8988T (cell line): ENCODE measurements at places on chromosomes 1 and 21.

DNA sequence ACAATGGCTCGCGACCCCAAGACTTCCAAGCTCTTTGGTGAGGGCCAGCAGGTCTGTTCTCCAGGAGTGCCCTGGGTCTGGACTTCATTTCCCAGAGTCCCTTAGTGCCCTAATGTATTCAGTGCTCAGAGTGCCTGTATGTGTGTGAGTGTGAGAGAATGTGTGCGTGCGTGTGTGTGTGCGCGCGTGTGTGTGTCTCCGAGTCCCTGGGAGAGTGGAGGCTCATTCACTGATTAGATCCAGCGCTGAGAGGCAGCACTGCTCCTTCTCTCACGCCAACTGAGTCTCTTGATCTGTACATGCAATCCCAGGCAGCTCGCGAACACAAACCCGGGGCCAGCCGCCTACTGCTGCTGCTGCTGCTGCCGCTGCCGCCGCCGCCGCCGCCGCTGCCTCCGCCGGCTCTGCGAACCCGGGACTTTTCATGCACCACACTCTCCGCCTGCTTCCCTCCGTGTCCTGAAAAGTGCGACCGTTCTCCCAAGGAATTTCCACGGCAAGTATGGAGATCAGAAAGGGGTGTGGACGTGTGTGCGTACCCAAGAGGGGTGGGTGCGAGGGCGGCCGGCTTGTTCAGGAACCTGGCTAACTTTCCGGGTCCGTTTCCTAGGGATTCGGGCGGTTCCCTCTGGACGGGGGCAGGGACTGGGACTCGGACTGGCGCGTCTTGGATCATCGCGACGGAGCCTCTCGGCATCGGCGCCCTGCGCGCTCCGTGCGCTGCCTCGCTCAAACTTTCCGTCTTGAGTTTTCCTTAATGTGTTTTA is at the start of gene RNF220:
Gene RNF220, plus strand, starts transcription at position 225 of the 767 bp plus-strand sequence.
- DNase-seq, result peak; percentile 48

DNA sequence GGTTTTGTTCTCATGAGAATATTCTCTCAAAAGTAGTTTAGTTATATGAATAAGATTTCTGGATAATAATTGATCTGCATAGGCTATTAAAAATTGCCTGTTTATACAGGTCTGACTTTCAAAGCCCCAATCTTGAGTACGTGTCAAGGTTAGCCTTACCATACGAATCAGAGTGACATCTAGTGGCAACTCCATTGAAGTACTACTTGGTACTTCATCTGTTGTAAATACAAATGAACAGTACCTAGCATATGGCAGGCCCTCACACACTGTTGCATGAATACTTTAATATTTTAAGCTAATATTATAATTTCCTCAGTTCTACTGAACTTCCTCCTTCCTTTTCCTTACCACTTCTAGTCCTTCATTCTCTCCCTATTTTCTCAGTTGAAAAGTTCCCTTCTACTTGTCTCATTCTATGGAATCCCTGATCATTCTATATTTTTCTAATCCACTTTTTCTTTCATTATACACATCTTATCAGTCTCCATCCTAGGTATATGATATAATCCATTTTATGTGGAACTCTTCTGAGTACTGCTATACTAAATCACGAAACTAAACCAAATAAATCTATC is 101.2 kb downstream of the AKT3 start:
- DNase-seq, result peak; percentile 24

DNA sequence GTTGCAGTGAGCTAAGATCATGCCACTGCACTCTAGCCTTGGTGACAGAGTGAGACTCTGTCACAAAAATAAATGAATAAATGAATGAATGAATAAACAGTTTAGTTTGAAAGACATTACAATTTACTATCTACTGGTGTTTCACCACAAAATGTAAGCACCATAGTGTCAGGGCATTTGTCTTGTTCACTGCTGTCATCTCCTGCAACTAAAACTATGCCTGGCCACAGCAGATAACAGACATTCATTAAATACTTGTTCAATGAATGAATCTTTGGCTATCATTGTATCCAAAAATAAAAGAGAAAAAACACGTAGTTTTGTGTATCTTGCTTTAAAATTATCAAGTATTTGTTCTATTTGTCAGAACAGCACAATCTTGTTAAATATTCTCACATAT is 32.5 kb downstream of the SASS6 start:
- no peak for DNase-seq

GRCh38 chr1:114167226-114167625 is 13.6 kb upstream of the SYT6 start:
- no peak for DNase-seq

DNA sequence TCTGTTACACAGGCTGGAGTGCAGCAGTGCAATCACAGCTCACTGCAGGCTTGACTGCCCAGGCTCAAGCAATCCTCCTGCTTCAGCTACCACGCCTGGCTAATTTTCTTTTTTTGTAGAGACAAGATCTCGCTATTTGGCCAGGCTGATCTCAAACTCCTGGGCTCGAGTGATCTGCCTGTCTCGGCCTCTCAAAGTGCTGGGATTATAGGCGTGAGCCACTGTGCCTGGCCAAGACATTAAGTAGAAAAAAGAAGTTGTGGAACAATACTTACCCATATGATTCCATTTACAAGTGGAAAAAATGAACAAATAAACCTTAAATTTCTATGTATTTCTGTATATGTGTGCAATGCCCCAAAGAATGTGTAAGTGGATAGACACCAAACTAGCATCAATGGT is 30.3 kb upstream of the ID3 start:
- no peak for DNase-seq

GRCh38 chr21:41367301-41367944 is 5.6 kb downstream of the MX2 start:
- no peak for DNase-seq

GRCh38 chr1:12536023-12536639 is 81.9 kb downstream of the DHRS3 start:
- no peak for DNase-seq

DNA sequence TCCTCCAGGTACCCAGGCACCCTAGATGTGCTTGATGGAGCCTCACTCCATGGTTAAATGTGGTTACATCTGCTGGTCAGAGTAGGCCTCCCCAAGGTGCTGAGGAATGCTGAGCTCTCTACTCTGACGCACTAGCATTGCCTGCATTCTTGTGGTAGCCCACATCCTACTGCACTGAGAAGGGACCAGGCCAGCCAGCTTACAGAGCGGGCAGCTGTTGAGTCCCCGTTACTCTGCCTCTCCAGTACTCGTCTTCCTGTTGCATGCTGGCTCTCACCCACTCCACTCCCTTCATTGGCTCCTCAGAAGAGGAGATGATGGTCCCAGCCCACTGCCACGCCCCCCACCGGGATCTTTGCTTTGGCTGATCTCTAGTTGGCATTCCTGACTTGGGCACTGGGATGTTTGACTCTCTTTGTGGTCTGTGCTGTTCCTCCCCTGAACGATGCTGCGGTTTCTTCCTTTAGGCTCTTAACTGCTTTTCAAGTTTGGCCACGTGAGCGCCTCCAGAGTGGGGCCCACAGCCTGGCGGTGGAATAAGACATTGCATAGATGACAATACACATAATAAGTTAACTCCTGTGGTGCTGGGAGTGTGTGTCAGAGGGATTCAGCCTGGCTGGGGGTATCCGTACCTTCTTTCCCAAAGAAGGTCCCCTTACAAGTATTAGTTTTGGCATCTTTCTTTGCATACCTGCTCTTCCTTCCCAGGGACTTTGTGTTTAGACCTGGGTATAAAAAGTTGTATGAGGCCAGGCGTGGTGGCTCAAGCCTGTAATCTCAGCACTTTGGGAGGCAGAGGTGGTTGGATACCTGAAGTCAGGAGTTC is 18.6 kb downstream of the AZIN2 start:
- peak; percentile 41 for DNase-seq

GRCh38 chr1:54315099-54315498 is 91.1 kb downstream of the SSBP3 start:
- no peak for DNase-seq

- DNase-seq, result no peak
Measured at GRCh38 chr1:234262754-234263105, 110.5 kb upstream of the COA6 start.

- DNase-seq, result no peak
Measured at GRCh38 chr1:36366091-36366661, 19.5 kb downstream of the STK40 start.

GRCh38 chr1:44220001-44220751 is 6.9 kb downstream of the DMAP1 start:
- no peak for DNase-seq

DNA sequence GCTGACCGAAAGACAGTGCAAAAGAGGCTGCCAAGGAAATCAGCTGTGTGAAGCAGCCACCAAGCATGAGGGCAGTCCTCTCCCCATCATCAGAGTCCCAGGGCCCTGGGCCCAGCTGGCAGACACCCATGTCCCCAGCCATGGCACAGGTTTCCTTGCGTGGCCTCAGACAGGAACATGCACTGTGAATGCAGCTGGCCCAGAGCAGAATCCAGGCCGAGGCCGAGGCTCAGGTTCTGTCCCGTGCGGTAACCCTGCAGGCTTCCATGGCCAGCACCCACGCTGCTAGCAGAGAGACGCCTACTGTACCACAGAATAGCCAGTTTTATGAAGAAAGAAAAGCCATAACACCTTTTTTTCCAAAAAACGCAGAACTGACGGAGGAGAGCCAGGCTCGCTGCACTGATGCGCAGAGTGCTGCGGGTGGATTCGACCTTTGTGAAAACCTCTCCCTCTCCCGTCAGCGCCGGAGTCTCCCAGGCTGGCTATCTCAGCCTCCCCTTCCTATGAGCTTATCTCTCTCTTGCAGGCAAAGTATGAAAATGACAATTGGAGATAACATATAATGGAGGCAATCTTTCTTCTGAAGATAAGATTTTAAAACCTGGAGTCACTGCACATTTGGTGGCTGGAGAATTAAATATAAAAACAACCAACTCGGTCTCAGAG is 106.6 kb downstream of the NPHP4 start:
- DNase-seq, result no peak

DNA sequence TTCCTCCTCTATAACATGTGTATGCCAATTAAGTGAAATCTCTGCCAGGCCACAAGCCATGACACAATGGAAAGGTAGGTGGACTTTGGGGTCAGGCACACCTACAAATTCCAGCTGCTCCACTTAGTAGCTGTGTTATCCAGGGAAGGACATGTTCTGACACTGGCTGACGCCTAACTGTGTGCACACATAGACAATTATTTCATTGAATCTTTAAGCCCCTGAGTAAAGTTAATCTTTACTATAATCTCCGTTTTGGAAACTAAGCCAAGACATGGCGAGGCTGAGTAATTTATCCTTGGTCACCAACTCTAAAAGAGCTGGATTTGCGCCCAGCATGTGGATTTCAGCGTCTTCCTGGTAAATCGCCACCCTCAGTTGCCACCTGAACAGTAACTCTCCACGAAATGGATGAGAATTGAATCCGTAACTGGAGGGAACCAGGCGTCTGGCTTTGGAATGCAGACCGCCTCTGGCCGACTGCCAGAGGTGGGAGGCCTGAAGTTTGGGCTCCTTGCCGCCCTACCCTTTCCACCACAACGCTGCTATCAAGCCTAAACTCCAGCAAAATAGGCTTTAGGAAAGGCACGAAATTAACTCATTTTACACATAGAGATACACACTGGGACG is 888 bp upstream of the SNRPE start:
- DNase-seq, result no peak

- no peak for DNase-seq
Measured at GRCh38 chr21:14685568-14685967, 139.5 kb upstream of the SAMSN1 start.

- peak; percentile 43 for DNase-seq
Measured at GRCh38 chr1:154186177-154186576, 5.7 kb downstream of the TPM3 start.

DNA sequence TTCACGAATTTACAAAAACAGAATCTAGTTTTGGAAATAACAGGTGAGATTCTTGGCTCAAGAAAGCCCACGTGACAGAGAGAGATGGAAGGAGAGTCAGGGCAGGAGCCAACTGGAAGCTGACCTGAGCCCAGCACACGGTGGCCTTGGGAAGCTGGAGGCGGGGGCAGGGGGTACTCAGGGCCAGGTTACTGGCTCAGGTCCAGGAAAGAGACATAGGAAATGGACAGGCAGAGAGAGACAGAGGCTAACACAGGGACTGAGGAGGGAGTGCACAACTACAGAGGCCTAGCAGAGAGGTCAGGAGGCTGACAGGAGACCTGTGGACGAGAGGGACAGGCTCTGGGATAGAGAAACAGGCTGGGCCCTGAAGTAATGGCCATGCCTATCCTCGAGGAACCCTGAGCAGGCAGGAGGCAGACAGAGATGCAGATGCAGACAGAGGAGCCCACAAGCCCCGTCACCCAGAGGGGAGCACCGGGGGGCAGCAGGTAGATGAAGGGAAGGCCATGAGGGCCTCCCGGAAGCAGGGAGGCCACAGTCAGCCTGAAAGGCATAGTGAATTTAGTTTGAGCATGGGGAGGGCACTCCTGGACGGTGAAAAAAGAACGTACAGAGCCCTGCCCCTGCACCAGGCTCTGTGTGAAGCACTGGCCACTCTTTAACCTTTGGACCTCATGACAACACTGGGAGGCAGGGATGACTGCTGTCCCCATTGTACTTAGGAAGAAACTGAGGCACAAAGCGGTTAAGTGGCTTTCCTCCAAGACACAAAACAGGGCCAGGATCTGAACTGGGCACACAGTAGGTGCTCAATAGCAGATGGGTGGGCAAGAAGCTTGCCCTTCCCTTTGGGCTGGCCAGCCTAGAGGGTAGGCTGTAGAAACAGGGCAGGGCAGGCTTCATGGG is 230.1 kb downstream of the TRABD2B start:
- DNase-seq, result no peak

GRCh38 chr1:156805766-156806511 is 10.7 kb downstream of the SH2D2A start:
- DNase-seq, result no peak

DNA sequence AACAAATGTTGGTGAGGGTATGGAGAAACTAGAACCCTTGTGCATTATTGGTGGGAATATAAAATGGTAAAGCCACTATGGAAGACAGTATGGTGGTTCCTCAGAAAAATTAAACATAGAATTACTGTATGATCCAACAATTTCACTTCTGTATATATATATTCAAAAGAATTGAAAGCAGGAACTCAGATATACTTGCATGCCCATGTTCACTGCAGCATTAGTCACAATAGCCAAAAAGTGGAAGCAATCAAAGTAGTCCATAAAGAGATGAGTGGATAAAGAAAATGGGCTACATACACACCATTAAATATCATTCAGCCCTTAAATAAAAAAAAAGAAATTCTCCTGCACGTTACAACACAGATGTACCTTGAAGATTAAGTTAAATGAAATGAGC is 34.1 kb downstream of the ABL2 start:
- DNase-seq, result no peak

DNA sequence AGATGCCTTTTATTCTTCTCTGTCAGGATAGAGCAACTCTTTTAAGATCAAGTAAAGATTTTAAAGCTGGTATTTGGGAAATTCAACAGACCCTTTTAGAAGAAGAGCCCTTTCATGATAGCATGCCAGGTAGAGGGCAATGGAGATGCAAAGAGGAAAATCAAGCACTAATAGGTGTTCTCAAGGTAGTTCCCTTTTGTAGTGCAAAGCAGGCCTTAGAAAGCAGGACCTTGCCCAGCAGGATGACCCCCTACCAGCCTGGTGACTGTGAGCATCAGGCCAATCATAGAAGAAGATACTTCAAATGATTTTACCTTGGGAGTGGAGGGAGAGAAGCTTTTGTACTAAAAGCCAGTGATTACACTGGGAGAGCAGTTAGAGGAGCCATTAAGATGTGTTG is 381.4 kb upstream of the ZRANB2 start:
- no peak for DNase-seq

- no peak for DNase-seq
Measured at GRCh38 chr1:203187304-203187685, 791 bp upstream of the CHI3L1 start.
